ENCODE measurements at places on chromosomes 7 and 10. TPM values are rescaled to one million over a fixed set of nuclear protein-coding genes. Genes with fewer than 3 reads are reported as not detected.
A peak's percentile ranks its signal among the peaks of the same experiment; 100 is the strongest.

DNA sequence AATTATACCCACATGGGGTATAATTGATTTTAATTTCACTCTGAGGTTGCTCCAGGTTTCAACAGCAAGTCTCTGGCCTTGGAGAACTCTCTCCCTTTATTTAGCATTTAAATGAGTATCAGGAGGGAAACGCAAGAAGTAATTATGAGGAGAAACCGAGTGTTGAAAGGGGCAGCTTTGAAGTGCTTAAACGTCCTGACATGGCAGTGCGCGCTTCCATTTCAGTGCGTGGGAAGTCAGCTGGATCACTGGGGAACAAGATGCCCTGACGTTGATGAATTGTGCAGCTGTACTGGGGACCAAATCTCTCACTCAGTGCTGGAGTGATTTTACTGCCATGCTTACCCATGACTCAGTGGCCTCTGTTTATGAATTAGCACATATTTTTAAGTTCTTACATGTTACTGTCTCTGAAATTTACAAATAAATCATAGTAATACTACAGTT lies 106.0 kb upstream of the PRR15 start:
- H3K36me3 ChIP-seq = no peaks in the 10 kb centered on the region
- H3K27ac ChIP-seq = no peak overlapping the region
- H3K4me1 ChIP-seq = no peaks in the 10 kb centered on the region
- H3K27me3 ChIP-seq = no peaks in the 10 kb centered on the region
- H3K4me3 ChIP-seq = no peak overlapping the region

DNA sequence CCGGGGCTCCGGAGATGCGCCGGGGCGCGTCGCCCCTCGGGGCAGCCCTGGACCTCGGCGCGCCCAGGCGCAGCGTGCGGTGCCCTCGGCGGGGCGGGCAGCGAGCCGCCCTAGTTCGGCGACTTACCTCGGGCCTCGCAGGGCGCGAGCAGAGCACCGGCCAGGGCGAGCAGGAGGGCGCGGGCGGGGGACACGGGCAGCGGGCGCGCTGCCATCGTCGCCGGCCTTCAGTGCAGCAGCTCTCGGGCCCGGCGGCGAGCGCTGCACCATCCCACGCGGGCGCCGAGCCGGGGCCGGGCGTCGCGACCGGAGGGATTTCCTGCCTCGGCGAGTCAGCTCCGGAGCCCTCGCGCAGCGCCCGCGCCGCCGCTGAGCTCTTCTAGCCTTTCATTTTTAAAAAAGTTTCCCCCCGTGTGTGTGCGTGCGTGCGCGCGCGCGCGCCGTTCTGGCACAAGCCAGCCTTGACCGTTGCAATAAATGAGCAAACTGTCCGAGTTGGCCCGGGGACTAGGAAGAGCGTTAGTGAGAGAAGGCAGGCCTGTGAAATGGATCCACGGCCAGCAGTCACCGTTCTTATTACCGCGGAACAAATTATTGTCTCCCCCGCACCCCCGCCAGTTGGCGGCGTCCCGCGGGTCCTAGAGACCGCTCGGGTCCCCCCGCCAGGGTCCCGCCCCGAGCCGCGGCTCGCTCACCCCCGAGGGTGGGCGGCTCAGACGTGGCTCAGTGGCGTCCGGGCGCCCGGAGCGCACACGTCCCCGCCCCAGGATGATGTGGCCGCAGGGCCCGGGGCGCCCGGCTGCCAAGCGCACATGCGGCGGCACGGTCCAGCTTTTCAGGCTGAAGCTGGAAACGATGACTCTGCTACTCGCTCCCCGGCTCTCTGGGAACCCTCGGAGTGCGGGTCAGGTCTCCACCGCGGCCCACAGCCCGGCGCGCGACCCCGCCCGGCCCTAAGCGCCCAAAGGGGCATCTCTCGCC lies at the start of gene ADAM12:
Gene ADAM12 (minus strand): TSS at position 547 of the 981 bp plus-strand sequence. CDS start 332 bp downstream, at position 215.
- H3K36me3 ChIP-seq = no peaks in the 10 kb centered on the region
- H3K4me1 ChIP-seq = peaks cover 6% of the 10 kb centered on the region
- DNase-seq = no peak
- no peak within 1 kb of the TSS for H3K27ac ChIP-seq
- H3K27me3 ChIP-seq = no peaks in the 10 kb centered on the region
- H3K4me3 ChIP-seq = peak within 1 kb of the TSS; percentile 54

GRCh38 chr7:52273685-52274610 lies 761.5 kb upstream of the POM121L12 start:
- no peaks in the 10 kb centered on the region for H3K4me1 ChIP-seq
- H3K27ac ChIP-seq = no peak overlapping the region
- no peaks in the 10 kb centered on the region for H3K36me3 ChIP-seq
- no peak overlapping the region for H3K4me3 ChIP-seq

DNA sequence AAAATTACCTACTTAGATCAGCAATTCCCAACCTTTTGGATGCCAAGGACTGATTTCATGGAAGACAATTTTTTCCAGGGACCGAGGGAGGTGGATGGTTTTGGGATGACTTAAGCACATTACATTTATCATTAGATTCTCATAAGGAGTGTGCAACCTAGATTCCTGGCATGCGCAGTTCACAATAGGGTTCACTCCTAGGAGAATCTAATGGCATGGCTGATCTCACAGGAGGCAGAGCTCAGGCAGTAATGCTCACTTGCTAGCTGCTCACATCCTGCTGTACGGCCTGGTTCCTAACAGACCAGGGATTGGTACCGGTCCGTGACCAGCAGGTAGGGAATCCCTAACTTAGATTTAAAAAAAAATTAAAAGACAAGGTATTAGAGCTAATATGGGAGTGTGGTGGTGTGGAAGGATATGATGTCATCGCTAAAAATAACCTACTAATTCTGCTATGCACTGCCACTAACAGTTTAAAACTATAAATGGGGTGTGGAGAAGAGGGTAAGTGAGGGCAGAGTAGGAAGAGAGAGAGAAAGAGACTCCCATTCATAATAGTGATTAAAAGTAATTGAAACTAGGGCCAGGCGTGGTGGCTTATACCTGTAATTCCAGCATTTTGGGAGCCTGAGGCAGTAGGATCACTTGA lies 282.7 kb downstream of the BAMBI start:
- no peak for DNase-seq
- no peak overlapping the region for H3K4me3 ChIP-seq
- no peaks in the 10 kb centered on the region for H3K36me3 ChIP-seq

DNA sequence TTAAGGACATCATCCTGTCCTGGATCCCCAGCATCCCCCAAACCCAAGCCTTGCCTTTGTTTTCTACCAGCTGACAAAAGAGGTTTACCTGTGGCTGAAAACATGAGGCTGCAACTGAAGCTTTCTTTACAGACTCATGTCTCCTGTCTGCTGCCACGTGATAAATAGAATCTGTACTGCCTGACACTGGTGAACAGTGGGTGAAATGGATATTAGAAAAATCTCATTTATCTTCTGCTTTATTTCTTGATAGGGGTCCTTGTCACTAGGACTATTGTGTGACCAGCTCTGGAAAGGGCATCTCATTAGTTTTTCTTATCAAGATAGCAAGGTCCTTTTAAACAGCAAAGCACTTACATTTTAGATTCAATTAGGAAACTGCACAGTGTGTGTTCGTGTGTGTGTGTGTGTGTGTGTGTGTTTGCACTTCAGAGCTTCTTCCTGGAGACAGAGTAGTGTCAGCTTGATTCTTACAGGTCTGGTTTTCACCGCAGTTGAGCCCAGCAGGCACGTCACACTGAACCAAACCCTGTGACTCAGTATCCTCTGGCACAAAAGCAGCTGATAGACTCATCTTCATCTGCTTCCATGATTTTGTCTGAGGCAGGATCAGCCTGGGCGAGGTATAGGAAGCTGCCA lies 373.5 kb upstream of the CELF2 start:
- H3K27me3 ChIP-seq = no peaks in the 10 kb centered on the region
- no peak overlapping the region for H3K27ac ChIP-seq
- H3K4me3 ChIP-seq = no peak overlapping the region
- H3K36me3 ChIP-seq = no peaks in the 10 kb centered on the region
- H3K4me1 ChIP-seq = peaks cover 14% of the 10 kb centered on the region
- no peak for DNase-seq

DNA sequence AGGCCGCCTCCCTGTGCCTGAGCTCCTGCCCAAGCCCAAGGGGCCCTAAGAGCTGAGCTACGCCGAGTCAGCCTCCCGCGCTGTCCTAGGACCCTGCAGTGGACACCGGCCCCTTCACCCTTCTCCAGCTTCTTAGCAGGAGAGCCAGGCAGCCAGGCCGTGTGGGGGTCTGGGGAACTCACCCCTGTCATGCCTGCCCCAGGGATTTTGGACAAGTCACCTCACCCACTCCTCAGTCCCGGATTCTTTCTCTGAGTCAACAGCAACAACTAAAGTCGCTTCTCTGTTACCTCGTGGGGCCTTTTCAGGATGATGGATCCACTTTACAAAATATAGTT lies 79.3 kb downstream of the MKI67 start:
- H3K27me3 ChIP-seq = no peaks in the 10 kb centered on the region
- no peaks in the 10 kb centered on the region for H3K36me3 ChIP-seq
- peaks cover 18% of the 10 kb centered on the region for H3K4me1 ChIP-seq
- no peak overlapping the region for H3K4me3 ChIP-seq

DNA sequence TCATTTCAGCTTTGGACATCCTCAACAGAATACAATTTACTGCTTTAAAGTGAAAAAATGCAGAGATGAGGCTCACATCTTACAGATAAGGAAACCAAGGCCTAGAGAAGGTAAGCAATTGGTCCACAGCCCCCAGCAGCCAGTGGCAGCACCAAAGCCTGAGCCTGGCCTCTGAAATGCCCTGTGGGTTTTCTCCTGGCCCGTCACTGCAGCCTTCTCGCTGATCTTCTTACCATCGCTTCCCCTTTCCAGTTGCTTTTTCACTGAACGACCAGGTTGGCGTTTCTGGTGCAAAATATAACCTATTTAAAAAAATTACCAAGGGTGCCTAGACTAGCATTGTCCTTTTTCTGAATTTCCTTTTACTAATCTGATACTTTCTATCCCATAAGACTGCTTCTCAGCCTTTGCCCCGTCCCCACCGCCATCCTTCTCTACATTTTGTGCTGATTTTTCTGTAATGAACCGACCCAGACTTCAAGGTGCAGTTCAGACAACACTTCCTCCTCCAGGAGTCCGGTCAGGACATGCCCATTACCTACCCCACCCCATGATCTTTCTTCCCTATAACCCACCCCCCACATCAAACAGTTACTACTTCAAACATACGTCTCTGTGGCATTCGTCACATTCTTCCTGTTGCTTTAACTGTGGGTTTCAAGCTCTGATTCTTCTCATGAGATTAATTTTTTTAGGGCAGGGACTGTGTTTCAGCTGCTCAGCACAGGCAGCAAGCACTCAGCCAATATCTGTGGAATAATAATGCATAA lies 289.4 kb downstream of the DNAJB6 start:
- H3K4me1 ChIP-seq = no peaks in the 10 kb centered on the region
- no peak overlapping the region for H3K27ac ChIP-seq
- DNase-seq = no peak
- H3K36me3 ChIP-seq = no peaks in the 10 kb centered on the region
- no peak overlapping the region for H3K4me3 ChIP-seq

GRCh38 chr7:41956705-41957104 lies 253.8 kb upstream of the INHBA start:
- H3K4me3 ChIP-seq = no peak overlapping the region
- peaks cover 28% of the 10 kb centered on the region for H3K4me1 ChIP-seq
- no peak for DNase-seq
- no peak overlapping the region for H3K27ac ChIP-seq

GRCh38 chr7:7970531-7971307 lies 2.1 kb downstream of the GLCCI1 start:
- peak overlapping the region; percentile 82 for H3K27ac ChIP-seq
- peak overlapping the region; percentile 89 for H3K4me3 ChIP-seq
- no peak for DNase-seq
- no peaks in the 10 kb centered on the region for H3K36me3 ChIP-seq
- no peaks in the 10 kb centered on the region for H3K27me3 ChIP-seq

DNA sequence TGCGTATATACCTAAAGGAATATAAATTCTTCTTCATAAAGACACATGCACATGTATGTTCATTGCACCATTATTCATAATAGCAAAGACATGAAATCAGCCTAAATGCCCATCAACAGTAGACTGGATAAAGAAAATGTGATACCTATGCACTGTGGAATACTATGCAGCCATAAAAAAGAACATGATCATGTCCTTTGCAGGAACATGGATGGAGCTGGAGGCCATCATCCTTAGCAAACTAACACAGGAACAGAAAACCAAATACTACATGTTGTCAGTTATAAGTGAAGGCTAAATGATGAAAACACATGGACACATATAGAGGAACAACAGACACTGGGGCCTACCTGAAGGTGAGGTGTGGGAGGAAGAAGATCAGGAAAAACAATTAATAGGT lies 48.7 kb downstream of the GPR37 start:
- no peak for DNase-seq
- H3K27ac ChIP-seq = no peak overlapping the region
- H3K4me3 ChIP-seq = no peak overlapping the region
- H3K36me3 ChIP-seq = no peaks in the 10 kb centered on the region
- no peaks in the 10 kb centered on the region for H3K4me1 ChIP-seq
- H3K27me3 ChIP-seq = no peaks in the 10 kb centered on the region

GRCh38 chr7:83055197-83055596 lies 107.5 kb downstream of the PCLO start:
- H3K27me3 ChIP-seq = no peaks in the 10 kb centered on the region
- H3K4me1 ChIP-seq = no peaks in the 10 kb centered on the region
- H3K4me3 ChIP-seq = no peak overlapping the region
- H3K36me3 ChIP-seq = no peaks in the 10 kb centered on the region
- no peak overlapping the region for H3K27ac ChIP-seq

- no peak overlapping the region for H3K4me3 ChIP-seq
- H3K27me3 ChIP-seq = no peaks in the 10 kb centered on the region
- H3K4me1 ChIP-seq = no peaks in the 10 kb centered on the region
- no peak overlapping the region for H3K27ac ChIP-seq
- DNase-seq = no peak
Measured at GRCh38 chr10:132675031-132675740, 110.8 kb downstream of the NKX6-2 start.

- H3K36me3 ChIP-seq = no peaks in the 10 kb centered on the region
- no peaks in the 10 kb centered on the region for H3K27me3 ChIP-seq
- H3K4me3 ChIP-seq = no peak overlapping the region
- H3K27ac ChIP-seq = no peak overlapping the region
Measured at GRCh38 chr10:86698207-86698940, 30.1 kb downstream of the LDB3 start.

GRCh38 chr7:54904986-54905385 lies 113.8 kb upstream of the EGFR start:
- H3K4me1 ChIP-seq = no peaks in the 10 kb centered on the region
- H3K4me3 ChIP-seq = no peak overlapping the region
- H3K27ac ChIP-seq = peak overlapping the region; percentile 55
- no peaks in the 10 kb centered on the region for H3K36me3 ChIP-seq
- DNase-seq = no peak

- no peak overlapping the region for H3K4me3 ChIP-seq
- no peaks in the 10 kb centered on the region for H3K27me3 ChIP-seq
- H3K27ac ChIP-seq = no peak overlapping the region
Measured at GRCh38 chr7:75631711-75632110, 107.0 kb downstream of the HIP1 start.

DNA sequence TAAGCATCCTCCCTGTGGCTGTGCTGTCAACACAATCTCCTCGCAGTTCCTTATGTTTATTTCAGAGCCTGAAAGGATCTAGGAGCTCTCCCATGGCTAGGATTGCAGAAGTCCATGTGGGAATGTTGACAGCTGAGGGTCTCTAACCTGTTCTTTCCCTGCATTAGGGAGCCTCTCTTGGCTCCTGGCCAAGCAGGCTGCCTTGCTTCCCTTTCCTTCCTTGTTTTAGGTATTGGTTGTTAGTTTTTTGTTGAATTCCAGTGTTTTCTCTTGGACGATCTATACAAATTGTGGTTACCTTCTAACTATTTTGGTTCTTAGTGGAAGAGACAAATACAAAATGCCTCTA lies 171.8 kb downstream of the MLLT10 start:
- no peaks in the 10 kb centered on the region for H3K27me3 ChIP-seq
- DNase-seq = no peak
- H3K4me3 ChIP-seq = no peak overlapping the region
- H3K27ac ChIP-seq = no peak overlapping the region
- H3K36me3 ChIP-seq = no peaks in the 10 kb centered on the region

Gene GSTO2
- total RNA-seq = 13.8 TPM

Gene DHTKD1
- 13.3 TPM for total RNA-seq

Gene ZDHHC4
- total RNA-seq = 36.3 TPM

Gene SLC26A5
- not detected for total RNA-seq

Measured in vagina (tissue), 2 donors.